A549 treated with AZD2906 at 1 μM for 4 hours (cell line): ENCODE measurements at places on chromosomes 7 and 10. TPM values are rescaled to one million over a fixed set of nuclear protein-coding genes. Genes with fewer than 3 reads are reported as not detected.

Gene MYL10
- total RNA-seq = not detected in 5 replicates

Gene AS3MT
- 3.2 to 4.0 TPM (median 3.6 TPM) in 5 replicates for total RNA-seq

Gene ZNF316
- total RNA-seq = 8.4 to 14.7 TPM (median 13.3 TPM) in 5 replicates

Gene MEST
- total RNA-seq = 32.9 to 39.0 TPM (median 38.2 TPM) in 5 replicates

Gene PCGF5
- 44.1 to 47.7 TPM (median 45.4 TPM) in 5 replicates for total RNA-seq

Gene OR6V1
- not detected in 5 replicates for total RNA-seq

Gene TEX47
- total RNA-seq = not detected in 5 replicates

Gene TUBAL3
- 0.23 to 0.31 TPM (median 0.31 TPM) in 5 replicates for total RNA-seq

Gene NUDCD3
- total RNA-seq = 49.6 to 62.3 TPM (median 56.4 TPM) in 5 replicates

Gene MINDY4
- 2.3 to 2.4 TPM (median 2.3 TPM) in 5 replicates for total RNA-seq

Gene JAZF1
- 4.2 to 7.3 TPM (median 5.7 TPM) in 5 replicates for total RNA-seq

Gene CARD11
- 1.5 to 2.3 TPM (median 2.0 TPM) in 5 replicates for total RNA-seq

Gene FRMPD2
- 0.06 to 0.11 TPM (median 0.08 TPM) in 3 of 5 replicates, not detected in the others for total RNA-seq

Gene ADGRA1
- 0.19 to 0.40 TPM (median 0.23 TPM) in 5 replicates for total RNA-seq

Gene NEUROD6
- not detected in 5 replicates for total RNA-seq

Gene CASTOR2
- total RNA-seq = 3.4 to 4.7 TPM (median 4.4 TPM) in 5 replicates

Gene LBX1
- not detected in 5 replicates for total RNA-seq

Gene TRIL
- total RNA-seq = not detected in 5 replicates

Gene IFIT1B
- not detected in 5 replicates for total RNA-seq

Gene GIMAP4
- not detected in 5 replicates for total RNA-seq

Gene C10orf105
- total RNA-seq = not detected in 5 replicates

Gene TMEM236
- total RNA-seq = 0.03 to 0.07 TPM (median 0.05 TPM) in 5 replicates

Gene MOGAT3
- total RNA-seq = not detected in 5 replicates

Gene CDK1
- total RNA-seq = 78.9 to 93.8 TPM (median 83.7 TPM) in 5 replicates

Gene CPN1
- 0.22 to 0.37 TPM (median 0.34 TPM) in 5 replicates for total RNA-seq

Gene GSTO2
- 1.5 to 2.2 TPM (median 1.8 TPM) in 5 replicates for total RNA-seq

Gene TRIM50
- total RNA-seq = not detected in 5 replicates

Gene GDF2
- total RNA-seq = not detected in 5 replicates

Gene HTRA1
- total RNA-seq = 47.9 to 56.4 TPM (median 48.7 TPM) in 5 replicates

Gene MCM10
- 17.9 to 24.7 TPM (median 20.1 TPM) in 5 replicates for total RNA-seq

Gene SPDYE16
- total RNA-seq = 0.05 to 0.10 TPM in 2 of 5 replicates, not detected in the others

Gene PKD1L1
- total RNA-seq = 0.09 to 0.29 TPM (median 0.12 TPM) in 5 replicates

Gene IKZF1
- 0.06 TPM in 1 of 5 replicates, not detected in the others for total RNA-seq

Gene CTAGE4
- total RNA-seq = 0.06 TPM in 1 of 5 replicates, not detected in the others

Gene ASB10
- not detected in 5 replicates for total RNA-seq
